ENCODE measurements at places on chromosomes 3 and 15.

GRCh38 chr3:188326111-188326510 is 172.2 kb downstream of the LPP start:
- no peak for DNase-seq

DNA sequence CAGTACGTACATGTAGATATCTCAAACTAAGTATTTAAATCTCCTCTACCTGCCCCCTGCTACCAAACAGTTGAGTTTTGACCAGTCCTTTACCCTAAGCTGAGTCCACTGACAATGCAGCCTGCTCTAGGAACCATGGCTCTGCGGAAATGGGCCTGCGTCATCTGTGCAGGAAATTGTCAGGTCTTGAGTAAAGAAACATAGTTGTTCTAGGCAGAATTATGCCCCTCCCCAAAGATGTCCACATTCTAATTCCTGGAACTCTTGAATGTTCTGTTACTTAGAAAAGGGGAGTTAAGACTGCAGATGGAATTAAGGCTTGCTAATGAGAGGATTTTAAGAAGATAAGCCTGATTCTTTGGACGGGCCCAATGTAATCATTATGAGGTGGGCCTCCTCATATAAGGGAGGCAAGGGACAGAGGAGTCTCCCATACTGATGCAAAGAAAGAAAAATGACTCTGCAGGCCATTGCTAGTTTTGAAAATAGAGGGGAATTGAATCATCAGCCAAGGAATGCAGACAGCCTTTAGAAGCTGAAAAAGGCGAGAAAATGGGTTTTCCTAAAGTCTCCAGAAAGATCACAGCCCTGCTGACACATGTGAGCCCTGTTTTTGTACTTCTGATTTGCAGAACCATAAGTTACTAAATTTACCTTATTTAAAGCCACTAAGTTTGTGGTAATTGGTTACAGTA is 5.5 kb upstream of the VGLL3 start:
- DNase-seq = no peak

DNA sequence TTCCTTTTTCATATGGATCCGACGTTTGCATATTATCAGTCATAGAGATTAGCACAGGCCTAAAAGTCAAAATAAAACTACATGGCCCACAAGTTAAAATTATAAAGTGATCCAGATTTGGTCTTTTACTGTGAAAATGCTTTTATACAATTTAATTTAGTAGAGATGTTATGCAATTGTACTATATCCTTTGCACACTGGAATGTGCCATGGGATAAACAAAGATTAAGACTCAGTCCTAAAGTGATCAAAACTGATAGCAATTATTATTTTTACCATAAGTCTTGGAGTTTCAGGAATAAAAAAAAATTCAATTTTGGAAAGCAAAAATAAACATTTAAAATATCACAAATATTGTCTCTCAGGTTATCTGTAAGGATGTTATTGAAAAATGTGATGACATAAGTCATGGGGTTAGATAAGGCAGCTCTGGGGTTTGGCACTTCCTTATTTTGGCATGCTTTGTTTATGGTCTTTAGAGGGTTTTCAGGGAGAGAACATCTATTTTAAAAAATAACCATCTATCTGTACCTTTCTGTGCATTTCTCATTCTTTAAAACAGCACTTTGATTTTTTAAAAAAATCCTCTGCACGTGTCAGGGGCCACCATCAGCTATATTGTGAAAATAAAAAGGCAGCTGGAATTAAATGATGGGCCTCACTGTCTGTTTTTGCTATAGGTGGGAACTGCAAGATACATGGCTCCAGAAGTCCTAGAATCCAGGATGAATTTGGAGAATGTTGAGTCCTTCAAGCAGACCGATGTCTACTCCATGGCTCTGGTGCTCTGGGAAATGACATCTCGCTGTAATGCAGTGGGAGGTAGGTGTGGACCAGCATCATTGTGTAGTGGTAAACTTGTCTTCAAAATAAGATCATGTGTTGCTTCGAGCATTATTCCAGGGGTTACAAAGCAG is 67.3 kb downstream of the TGFBR2 start:
- DNase-seq = no peak

DNA sequence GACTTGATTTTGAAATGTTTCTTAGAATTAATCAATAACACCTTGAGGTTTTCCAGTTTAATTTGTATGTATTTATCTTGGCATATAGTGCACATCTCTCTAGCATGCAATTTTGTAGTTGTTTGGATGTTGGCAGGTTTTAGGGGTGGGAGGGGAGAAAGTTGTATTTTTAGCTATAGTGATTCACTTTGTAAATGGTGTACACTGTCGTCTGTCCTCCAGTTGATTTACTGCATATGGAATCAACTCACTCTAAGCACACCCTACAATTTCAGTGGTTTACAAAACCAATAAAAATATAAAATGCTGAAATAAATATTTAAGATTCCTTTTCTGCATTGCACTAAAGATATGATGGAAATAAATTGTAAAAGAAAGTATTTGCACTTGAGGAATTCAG is 199.1 kb downstream of the CDIN1 start:
- no peak for DNase-seq

DNA sequence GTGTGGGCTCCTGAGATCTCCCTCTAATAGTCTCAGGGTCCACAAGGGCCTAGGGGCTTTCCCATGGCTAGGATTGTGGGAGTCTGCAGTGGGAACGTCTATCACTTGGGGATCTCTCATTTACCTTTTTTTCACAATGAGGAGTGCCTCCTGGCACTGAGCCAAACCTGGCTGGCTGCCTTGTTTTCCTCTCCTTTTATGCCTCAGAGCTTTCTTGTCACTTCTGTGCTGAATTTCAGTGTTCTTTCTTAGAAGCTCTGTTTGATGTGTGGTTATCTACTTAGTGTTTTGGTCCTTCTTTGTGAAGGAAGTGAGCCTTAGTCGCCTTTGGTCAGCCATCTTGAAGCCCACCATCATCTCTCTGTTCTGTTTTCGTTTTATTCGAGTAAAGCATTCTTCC is 33.9 kb downstream of the DOCK3 start:
- DNase-seq = no peak

DNA sequence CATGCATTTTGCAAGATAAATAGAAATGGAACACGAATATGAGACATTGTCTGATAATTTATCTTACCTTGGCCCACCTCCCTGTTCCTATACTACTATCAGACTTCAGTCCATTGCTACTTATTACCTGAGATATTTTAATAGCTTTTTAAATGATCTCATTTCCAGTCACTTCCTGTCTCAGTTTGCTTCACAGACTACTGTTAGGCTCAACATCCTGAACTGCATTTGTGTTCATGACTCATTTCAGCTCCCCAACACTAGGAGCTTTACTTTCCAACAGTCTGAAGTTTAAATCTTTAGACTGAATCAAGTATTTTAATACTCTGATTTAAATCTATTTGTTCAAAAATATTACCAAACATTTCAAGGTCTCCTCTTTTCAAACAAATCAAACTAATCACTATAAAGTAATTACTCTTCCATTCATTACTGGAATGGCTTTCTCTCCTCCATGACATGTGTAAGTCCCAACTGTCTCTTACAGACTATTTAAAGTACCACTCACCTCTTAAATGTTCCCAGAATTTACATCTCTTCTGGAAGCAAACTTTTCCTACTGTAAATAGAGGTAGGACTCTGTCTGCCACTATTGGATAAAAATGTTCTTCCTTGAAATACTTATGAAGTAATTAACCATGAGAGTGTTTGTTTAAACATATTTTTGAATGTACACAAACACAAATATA is 1277.6 kb downstream of the ZPLD1 start:
- DNase-seq = no peak

DNA sequence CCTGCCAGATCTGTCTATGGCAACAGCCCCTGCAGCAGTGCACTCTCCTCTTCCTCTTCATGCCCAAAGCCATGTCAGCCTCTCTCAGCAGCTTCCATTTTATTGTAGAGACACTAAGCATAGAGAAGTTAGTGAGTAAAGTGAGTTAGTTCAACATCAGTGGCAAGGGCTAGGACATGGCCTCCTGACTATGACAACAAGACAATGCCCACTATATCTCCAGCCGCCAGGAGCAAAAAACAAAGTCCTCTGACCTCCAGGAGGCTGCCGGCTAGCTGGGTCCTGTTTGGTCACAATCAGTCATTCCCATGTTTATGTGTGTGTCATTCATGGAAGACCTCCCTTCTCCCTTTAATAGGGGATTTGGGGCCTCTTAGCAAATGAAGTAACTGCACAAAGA is 14.9 kb downstream of the NR1I2 start:
- DNase-seq = no peak

DNA sequence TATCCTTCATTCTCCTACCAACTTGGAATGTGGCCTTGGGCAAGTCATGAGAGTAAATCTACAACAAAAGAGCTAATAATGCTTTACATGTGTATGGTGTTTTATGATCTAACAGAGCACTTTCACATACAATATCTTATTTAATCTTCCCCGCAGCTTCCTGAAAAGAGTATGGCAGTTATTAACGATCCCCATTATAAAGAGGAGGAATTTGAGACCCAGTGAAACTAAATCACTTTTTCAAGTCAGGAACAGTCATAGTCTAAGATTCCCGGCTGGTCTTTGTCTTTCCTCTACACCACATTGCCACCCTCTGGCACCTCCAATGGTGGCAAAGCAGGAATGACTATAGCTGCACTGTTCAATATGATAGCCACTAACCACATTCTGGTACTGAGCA is 69.7 kb upstream of the CMSS1 start:
- no peak for DNase-seq

DNA sequence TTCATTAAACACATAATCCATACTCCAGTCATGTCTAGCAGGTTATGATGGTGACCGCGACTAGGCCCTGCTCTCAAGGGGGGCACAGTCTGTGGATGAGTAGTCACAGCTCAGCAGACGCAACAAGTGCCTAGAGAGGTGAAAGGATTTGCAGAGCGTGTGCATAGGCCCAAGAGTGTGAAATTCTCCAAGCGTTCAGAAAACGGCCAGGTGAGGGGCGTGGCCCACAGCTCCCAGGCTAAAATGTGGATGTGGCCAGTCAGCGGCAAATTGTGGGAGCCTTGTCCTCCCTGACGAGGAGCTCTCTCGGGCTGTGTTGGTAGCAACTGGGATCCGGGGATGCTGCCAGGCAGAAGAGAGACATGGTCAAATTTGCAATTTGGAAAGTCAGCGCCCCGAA is 46.4 kb upstream of the TSEN2 start:
- DNase-seq = no peak

- no peak for DNase-seq
Observed at GRCh38 chr15:63905131-63905530, 71.4 kb upstream of the HERC1 start.

- no peak for DNase-seq
Observed at GRCh38 chr3:106191211-106191610, 322.4 kb upstream of the CBLB start.

GRCh38 chr3:8416965-8417364 is 84.7 kb upstream of the LMCD1 start:
- no peak for DNase-seq

DNA sequence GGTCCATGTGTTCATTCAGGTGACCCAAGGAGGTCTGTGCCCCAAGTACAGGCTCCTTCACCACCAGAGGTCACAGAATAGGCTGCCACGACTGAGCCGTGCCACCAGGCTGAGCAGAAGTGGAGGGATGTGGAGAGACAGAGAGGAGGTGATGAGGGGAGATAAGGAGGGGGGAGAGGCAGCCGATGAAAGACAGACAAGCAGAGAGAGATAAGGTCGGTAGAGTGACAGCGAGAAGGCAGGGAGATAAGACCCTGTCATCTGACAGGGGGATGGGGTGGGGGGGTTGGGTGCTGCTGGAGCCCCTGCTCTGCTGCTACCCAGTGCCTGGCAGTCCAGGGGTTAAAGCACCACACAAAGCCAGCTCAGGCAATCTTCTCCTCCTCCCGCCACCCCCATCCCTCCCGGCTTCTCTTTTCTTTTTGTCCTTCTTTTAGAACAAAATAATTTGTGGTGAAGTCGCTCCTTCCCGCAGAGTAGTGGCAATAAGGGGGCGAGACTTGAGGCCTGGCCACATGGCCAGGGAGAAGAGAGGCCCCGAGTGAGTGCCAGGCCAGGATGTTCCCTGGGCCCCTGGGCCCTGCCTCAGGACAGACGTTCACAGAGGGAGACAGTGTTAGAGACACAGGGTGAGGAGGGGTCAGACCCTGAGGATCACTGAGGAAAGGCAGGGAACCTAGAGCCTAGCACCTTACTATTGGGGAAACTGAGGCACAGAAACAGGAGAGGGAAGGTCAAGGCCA is 67.9 kb downstream of the CACNA2D2 start:
- DNase-seq = no peak

DNA sequence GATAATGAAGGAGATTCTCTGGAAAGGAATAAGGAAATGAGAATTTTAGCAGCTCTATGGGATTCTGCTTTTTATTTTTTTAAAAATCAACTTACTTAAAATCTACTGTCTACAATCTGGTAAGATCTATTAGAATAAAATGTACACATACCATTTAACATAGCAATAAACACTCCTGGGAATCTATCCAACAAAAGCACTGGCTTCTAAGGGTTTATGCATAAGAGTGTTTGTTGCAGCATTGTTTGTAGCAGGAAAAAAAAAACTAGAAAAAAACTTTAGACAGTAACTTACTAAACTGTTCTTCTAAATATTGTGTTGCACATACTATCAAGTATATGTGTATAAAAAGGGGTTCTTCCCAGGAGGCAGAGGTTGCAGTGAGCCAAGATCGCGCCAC is 15.7 kb upstream of the RBP1 start:
- DNase-seq = no peak

GRCh38 chr3:12973827-12974226 is 99.4 kb downstream of the IQSEC1 start:
- no peak for DNase-seq

GRCh38 chr3:186994000-186994955 is 64.0 kb downstream of the ST6GAL1 start:
- no peak for DNase-seq

GRCh38 chr3:153680526-153680925 is 440.7 kb upstream of the ARHGEF26 start:
- no peak for DNase-seq

DNA sequence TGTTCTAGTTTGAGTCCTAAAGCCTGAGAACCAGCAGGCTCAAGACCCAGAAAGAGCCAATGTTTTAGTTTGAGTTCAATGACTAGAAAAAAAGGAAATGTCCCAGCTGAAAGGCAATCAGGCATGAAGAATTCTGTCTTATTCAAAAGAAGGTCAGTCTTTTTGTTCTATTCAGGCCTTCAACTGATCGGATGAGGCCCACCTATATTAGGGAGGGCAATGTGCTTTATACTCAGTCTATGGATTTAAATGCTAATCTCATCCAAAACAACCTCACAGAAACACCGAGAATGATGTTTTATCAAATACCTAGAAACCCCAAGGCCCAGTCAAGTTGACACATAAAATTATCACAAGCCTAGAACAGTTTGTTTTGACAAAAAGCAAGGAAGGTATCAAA is 4.0 kb downstream of the MNS1 start:
- no peak for DNase-seq

GRCh38 chr3:183114384-183115178 is 15.3 kb upstream of the MCCC1 start:
- no peak for DNase-seq

All from stimulated activated CD8-positive, alpha-beta memory T cell treated with anti-CD3 and anti-CD28 coated beads, Interleukin-15, amount 100 ng/mL, for 24 hours (primary cell).